ENCODE measurements at places on chromosomes 6 and 20.

DNA sequence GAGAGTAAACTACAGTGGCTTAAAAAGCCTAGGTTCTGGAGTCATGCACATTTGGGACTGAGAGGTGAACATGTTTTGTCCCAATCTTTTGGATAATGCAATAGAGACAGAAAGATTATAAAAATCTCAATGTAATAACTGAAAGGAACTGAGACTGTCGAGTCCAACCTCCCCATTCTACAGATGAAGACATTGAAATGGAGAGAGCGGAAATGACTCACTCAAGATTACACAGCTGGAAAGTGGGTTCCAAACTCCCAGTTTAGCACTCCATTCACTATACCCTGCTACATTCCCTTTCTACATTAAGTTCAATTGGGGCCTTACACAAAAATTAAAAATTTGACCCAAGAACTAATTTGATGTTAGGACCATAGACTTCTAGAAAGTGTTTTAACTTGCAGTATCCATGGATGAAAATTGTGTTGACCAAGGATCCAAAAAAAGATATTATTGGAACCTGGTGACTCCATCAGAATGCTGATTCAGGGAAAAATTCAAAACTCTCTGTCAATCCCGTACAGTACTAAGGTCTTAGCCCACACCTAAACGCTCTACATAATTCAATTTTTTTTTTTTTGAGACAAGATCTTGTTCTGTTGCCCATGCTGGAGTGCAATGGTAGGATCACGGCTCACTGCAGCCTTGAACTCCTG lies 1.5 kb upstream of the ILRUN start:
- no peak for DNase-seq

- no peak for DNase-seq
Observed at GRCh38 chr20:33640287-33640686, 21.8 kb upstream of the C20orf144 start.

DNA sequence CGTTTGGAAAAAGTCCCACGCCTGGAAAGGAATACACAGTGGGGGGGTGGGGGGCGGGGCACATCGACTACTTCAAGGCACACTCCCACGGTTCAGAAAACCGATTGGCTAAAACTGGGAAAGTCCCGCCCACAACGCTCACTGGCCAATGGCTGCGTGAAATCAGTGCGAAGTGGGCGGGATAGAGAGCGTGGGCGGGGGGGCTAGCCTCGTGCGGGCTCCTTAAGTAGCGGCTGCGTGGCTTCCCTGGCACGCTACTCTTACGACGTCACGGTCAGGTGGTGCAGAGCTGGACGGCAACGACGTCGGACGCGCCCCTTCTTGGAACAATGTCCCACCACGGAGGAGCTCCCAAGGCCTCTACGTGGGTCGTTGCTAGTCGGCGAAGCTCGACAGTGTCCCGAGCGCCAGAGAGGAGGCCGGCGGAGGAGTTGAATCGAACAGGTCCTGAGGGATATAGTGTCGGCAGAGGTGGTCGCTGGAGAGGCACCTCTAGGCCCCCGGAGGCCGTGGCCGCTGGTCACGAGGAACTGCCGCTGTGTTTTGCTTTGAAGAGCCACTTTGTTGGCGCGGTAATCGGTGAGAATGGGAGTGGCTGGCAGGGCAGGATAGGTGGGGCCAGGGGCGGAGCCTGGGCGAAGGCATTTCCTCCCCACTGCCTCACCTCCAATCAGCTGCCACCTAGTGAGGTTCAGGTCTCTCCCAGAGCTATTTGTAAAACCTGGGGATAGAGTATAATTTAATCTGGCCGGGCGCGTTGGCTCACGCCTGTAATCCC lies at the start of gene DDX43:
TSS of gene DDX43 (plus strand) at position 252 of the 778 bp plus-strand sequence. CDS start at position 330, 78 bp downstream.
- DNase-seq = no peak

DNA sequence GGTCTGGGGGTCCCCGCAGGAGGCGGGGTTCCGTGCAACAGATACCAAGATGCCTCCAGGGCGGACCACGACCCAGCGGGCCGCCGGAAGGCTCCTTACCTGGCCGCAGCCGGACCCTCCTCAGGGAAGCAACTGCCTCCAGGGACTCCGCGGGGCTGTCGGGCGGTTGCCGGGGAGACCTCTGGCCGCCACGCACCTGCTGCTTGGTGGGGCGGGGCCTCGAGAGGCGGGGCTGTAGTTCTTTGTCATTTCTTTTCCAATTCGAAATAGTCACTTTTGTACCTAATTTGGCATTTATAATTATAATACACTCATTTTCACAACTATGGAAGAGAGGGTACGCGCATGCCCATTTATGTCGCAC lies 647 bp downstream of the AK9 start:
- peak; percentile 47 for DNase-seq

GRCh38 chr6:165178056-165178455 lies 131.3 kb downstream of the C6orf118 start:
- no peak for DNase-seq

DNA sequence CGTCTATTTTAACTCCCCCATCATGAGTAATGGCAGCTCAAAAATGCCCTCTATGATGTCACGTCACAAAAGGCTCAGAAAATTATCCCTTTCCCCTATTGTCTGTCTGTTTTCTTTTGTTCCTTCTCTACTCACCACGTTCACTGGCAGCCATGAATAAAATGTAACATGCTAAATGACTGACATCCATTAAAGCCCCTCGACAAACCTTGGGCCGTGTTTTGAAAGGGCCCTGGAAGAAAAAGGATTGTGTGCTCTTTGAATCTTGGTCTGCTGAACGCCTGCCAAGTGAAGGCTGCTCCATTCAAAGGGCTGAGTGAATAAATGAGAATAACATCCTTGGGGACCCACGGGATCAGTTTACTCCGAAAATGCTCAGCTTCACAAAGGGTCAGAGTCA lies 118.7 kb downstream of the RPS12 start:
- no peak for DNase-seq

- no peak for DNase-seq
Observed at GRCh38 chr6:13711324-13711732, 307 bp downstream of the RANBP9 start.

- no peak for DNase-seq
Observed at GRCh38 chr6:151409260-151409659, 17.9 kb upstream of the ZBTB2 start.

GRCh38 chr6:14217728-14218518 lies 100.4 kb downstream of the CD83 start:
- DNase-seq = no peak

GRCh38 chr20:13749811-13750210 lies 34.9 kb downstream of the ESF1 start:
- no peak for DNase-seq

DNA sequence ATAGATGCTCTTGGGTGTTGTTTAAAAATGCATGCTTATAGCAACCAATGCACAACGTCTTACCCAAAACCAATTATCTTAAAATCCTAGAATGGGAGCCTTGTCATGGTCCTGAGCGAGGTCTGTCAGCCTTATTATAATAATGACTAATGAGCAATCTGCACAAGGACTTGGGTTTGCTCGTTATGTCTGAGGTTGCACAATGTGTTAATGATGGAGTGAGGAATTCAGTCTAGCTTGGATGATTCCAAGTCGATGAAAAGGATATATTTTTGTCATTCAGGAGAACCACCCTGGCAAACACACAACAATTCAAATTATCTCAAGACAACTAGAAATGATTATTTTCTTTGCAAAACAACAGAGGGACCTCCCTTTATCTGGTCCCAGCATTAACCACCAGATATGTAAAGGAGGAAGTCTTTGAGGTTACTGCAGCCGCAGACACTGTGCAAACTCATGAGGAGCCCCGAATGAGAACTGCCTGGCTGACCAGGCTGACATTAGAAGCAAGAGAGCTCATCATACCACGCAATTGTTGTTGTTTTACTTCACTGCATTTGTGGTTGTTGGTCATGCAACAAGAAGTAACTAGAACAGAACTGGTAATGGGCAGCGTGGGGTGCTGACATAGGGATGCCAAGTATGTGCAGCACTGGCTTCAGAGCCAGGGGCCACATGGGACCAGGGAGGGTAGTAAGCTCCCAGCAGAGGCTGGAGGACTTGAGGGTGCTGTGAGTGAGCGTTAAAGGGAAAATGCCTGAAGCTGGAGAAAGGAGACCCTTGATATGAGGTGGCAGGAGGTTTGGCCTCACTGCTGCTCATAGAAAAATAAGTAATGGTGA lies 488.3 kb downstream of the CDH26 start:
- no peak for DNase-seq

GRCh38 chr6:118810420-118811027 lies 83.4 kb upstream of the ASF1A start:
- peak; percentile 31 for DNase-seq

- no peak for DNase-seq
Observed at GRCh38 chr6:150030611-150031010, 5.3 kb upstream of the RAET1L start.

DNA sequence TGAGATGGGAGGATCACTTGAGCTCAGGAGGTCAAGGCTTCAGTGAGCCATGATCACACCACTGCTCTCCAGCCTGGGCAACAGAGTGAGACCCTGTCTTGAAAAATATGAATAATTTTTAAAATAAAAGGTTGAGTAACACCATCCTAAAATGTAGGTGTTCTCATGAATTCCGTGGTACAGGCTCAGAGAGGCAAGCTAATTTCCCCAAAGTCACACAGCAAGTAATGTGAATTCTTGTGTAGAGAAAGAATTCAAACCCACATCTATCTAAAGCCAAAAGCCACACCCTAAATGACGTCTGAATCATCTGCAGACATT lies 80.5 kb downstream of the ZNF217 start:
- no peak for DNase-seq

GRCh38 chr6:18347866-18348265 lies 39.3 kb upstream of the RNF144B start:
- DNase-seq = no peak

GRCh38 chr6:138086573-138087196 lies 20.5 kb downstream of the PERP start:
- no peak for DNase-seq

DNA sequence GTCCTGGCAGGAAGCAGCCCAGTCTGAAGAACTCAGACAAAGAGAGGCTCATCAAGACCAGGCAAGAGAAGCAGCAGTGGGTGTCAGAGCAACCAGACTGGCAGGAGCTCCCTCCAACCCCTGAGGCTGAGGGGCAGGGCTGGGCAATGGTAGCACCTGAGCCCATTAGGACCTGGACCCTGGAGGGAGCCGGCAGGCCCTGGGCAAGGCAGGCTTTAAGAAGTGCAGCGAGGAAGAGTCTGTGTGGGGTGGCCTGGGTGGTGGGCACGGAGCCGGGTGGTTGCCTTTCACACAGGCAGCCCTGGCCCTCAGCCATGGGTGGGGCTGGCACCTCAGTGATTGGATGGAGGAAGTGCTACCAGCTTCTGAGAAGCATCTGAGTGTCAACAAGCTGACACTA lies 33.1 kb upstream of the IRF4 start:
- no peak for DNase-seq

- DNase-seq = no peak
Observed at GRCh38 chr6:150176152-150176551, 33.3 kb downstream of the PPP1R14C start.

DNA sequence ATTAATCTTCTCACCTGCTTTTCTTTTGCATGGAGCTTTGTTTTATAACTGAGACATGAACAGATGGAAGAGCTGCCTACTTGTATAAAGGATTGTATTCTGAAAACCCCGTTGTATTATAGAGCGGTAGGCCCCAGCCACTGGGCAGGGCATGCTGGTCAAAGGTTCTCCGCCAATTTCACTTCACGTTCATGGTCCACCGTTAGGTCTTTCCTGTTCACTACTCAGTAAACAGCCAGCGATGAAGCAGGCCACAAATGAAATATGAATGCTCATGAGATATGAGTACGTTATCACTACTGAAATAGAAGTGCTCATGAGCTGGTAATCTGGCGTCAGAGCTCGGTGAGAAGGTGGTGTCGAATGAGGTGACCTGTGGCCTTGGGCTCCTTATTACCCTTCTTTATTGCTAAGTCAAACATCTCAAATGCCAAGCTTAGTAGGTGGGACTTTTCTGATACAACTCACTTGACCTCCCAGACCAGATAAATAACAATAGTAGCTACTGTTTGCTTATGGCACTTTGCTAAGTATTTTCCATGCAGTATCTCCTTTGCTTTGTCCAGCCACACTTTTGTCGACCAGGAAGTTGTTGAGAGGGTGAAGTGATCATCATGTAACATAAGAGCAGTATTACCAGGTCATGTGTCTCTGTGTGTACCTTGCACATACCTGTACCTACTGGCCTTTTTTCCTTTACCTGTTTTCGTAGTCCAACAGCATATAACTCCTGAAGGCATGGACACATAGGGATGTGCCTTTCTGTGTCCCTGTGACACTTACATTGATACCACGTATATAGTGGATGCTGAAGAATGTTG lies 16.7 kb downstream of the EDN3 start:
- no peak for DNase-seq

DNA sequence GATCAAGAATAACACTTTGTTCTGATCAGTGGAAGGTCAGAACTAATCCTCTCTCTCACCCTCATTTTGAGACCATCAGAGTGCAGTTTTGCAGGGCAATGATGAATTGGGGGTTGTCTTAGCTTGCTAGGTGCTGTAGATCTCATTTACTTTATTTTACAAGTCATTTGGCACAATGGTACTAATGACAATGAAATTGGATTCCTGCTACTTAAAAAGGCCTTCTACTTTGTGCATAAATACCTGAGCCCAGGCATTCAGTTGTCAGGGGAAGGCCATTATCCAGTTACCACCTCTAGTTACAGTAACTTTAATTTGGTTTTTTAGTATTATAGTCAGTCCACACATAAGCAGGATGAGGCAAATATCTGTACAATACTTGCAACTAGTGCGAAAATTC lies 240.0 kb downstream of the HDGFL1 start:
- DNase-seq = no peak

DNA sequence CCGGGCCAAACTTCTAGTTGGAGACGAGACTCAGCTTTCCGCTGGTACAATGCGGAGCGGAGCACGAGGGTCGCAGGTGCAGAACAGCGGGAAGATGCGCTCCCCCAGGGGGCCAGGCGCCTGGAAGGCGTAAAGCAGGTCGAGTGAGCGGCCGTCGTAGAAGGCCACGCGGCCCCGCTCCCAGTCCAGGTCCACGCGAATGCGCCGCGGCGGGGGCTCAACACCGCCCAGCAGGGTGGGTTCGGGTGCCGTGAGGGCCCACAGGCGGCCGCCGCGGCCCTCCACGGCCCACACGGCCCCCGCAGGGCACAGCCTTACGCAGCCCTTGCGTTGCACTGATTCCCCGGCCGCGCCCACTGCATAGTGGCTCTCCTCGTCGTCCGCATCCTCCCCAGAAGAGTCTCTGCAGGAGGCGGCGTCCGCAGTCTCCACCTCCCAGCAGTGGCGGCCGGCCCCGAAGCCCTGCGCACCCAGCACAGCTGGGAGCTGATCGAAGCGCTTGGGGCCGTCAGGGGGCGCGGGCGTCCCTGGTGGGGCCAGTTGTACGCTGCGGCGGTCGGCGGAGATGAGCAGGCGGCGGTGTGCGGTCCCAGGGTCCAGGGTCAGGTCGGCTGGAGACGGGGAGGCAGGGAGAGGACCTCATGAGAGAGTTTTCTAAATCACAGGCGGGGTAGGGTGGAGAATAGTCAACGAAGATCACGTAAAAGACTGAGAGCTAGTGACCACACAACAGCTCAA lies 4.3 kb downstream of the PPP1R11 start:
- no peak for DNase-seq

- no peak for DNase-seq
Observed at GRCh38 chr20:37969949-37970855, 63.1 kb downstream of the TTI1 start.

All from stimulated activated CD8-positive, alpha-beta memory T cell treated with anti-CD3 and anti-CD28 coated beads, Interleukin-2, amount 100 ng/mL, for 48 hours (primary cell).